ENCODE measurements at places on chromosomes 12 and 14.
A peak's percentile ranks its signal among the peaks of the same experiment; 100 is the strongest.

DNA sequence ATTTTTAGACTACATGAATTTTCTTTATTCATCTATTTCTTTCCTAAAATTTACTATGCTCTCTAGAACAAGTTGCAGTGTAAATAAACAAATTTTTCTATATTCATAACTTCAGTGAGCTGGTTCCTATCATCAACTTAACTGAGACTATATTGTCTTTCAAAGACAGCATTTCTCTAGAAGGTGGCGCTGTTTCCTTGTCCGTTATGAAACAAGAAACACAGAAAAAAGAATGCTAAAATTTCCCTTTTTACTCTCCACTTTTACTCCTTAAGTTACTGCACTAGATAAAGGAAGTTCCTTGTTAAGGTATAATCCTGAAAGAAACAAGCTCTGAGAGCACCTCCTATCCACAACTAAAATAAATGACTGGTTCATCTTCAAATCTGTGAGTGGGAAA lies 8.2 kb upstream of the CLEC2A start:
- DNase-seq = no peak

GRCh38 chr14:64928239-64929013 lies 14.1 kb downstream of the GPX2 start:
- no peak for DNase-seq

DNA sequence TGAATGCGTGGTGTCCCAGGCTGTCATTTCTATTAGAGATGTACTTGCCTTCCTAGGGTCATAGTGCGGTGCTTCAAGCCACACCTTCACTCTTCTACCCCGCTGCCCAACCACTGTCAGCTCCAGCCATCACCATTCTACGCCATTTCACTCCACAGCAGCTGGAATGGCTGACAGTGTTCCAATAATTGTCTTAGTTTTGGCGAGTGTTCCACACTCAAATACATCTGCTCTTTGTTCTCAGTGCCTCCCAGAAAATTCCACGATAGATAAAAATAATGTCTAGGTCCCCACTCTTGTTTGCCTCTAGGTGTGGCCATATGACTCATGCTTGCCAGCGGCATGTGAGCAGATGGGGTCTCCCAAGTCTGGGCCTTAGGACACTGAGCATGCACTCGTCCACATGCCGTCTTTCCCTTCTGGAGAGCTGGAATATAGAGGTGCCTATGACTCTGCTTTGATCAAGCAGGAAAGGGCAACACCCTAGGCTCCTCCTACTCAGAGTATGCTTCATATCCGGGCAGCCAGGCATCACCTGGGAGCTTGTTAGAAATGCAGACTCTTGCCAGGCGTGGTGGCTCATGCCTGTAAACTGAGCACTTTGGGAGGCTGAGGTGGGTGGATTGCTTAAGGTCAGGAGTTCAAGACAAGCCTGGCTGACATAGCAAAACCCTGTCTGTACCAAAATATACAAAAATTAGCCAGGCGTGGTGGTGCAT lies 163.0 kb downstream of the BRMS1L start:
- DNase-seq = peak; percentile 54

DNA sequence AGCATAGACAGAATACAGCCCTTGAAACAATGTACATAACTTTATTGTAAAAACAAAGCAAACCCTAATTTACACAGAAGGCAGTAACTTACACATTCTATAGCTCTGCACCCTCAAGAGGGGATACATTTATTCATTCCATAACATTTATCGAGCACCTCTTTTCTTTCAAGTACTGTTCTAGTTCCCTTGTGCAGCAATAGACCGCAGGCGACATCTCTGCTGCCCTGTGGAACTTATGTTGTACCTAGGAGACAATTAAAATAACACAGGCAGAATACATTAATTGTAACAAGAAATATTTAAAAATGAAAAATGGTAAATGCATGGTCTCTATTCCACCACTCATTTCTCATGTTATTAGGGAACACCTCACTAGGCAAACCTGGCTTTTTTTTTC lies 1.4 kb upstream of the ARHGDIB start:
- DNase-seq = no peak

- DNase-seq = peak; percentile 99
Observed at GRCh38 chr12:64181430-64182291, 40.4 kb downstream of the KICS2 start.
